ENCODE measurements at places on chromosomes 11 and 22.

DNA sequence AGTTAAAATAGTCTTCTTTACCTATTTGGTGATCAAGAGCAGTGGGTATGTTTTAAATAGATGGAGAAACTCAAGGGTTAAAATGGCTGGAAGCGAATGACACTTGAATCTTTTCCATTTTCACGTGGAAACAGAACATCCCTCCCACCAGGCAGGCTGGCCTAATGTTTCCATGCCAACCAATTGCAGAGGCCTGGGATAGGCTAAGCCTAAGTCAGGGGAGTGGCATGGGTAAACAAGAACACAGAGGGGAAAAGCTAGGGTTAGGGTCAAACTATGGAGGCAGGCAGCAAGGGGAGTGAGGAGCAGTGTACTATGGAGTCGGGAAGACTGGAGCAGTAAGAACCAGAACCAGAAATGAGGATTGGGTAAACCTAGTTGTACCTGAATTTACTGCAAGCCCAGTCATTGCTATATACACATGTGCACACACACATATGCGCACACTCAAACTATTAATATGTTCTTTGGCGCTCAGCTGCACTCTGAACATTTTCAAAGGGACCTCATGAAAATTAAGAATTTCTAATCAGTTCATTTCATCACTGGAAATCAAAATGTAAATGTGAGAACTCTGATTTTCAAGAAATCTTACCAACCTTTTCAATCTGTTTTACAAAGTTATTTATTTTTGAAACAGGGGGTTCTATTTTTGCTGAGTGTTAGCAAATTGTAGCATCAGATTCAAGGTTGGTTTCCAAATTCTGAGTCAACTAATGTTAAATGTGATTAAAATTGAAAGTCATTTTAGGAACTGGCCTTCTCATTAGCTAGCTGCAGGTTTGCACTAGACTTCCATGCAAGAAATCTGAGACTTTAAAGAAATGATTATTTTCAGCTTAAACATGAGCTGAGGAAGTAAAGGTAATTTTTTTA lies 327.0 kb upstream of the CCDC90B start:
- DNase-seq = peak; percentile 64

- DNase-seq = no peak
Measured at GRCh38 chr11:10295064-10295901, 1.3 kb upstream of the SBF2 start.

- peak; percentile 81 for DNase-seq
Measured at GRCh38 chr11:19938169-19938856, 222.0 kb downstream of the DBX1 start.

GRCh38 chr11:118806400-118806799 lies 15.4 kb upstream of the DDX6 start:
- no peak for DNase-seq

DNA sequence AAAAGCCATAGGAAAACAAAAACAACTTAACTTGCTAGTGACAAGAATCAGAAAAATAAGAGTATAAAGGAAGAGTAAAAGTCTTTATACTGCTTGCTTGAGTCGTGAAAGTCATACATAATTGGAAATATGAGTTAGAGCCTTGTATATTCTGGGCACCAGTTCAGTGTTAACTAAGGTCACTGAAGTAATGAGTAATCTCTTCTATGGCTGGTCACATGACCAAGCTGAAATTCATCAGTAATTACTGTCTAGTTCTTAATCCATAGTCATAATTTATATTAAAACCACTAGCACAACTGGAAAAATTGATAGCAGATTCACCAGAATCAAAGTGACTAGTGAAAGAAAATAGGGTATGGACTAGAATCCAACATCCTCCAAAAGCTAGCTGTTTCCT lies 84.4 kb upstream of the SLC5A12 start:
- DNase-seq = no peak

- no peak for DNase-seq
Measured at GRCh38 chr22:46428602-46429324, 93.2 kb downstream of the TRMU start.

- DNase-seq = no peak
Measured at GRCh38 chr11:45525393-45525792, 140.0 kb downstream of the CHST1 start.

- DNase-seq = no peak
Measured at GRCh38 chr11:86978756-86979608, 23.8 kb upstream of the FZD4 start.

- DNase-seq = no peak
Measured at GRCh38 chr22:44335903-44336803, 23.4 kb upstream of the SHISAL1 start.

- DNase-seq = no peak
Measured at GRCh38 chr11:99368583-99368982, 347.8 kb downstream of the CNTN5 start.

- no peak for DNase-seq
Measured at GRCh38 chr11:126697936-126698335, 302.6 kb downstream of the KIRREL3 start.

DNA sequence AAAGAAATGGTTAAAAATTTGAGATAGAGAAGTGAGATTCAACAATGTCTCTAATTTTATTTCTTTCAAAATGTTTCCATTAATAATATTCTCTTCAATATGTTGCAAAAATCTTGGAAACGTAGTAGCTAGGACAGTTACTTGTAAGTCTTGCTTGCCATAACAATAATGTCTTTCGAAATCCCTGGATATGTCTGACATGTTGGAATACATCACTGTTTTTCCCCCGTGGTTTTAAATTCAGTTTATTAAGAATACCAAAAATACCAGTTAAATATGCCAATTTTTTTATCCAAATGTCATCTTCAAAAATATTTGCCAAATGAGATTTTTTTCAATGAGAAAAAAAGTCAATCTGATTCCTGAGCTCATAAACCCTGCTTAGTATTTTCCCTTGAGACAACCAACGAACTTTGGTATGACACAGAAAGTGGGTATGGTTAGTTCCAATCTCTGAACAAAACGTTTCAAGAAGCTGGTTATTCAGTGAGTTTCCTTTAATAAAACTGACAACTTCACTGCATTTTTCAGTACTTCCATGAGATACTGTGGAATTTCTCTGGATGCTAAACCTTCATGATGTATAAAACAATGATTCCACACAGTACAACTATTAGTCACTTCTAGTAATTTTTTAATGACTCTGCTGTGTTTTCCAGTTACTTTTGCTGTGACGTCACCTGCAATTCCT lies 36.7 kb upstream of the AMPD3 start:
- DNase-seq = no peak

- peak; percentile 49 for DNase-seq
Measured at GRCh38 chr11:134270250-134270714, 5.9 kb upstream of the GLB1L3 start.

- no peak for DNase-seq
Measured at GRCh38 chr11:79940974-79941735, 500.3 kb upstream of the TENM4 start.

GRCh38 chr11:126497581-126498122 lies 142.2 kb downstream of the ST3GAL4 start:
- DNase-seq = no peak

GRCh38 chr11:113952070-113952469 lies 22.8 kb upstream of the HTR3A start:
- no peak for DNase-seq

DNA sequence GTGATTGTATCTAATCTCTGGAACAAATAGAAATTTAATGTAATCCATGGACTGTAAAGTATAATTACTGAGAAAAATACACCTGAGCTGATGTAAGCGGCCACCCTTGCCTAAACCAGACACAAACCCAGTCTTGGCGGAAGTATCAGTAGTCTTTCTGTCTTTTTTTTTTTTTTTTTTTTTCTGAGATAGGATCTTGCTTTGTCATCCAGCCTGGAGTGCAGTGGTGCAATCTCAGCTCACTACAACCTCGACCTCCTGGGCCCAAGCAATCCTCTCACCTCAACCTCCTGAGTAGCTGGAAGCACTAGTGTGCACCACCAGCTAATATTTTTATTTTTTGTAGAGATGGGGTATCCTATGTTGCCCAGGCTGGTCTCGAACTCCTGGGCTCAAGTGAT lies 5.5 kb upstream of the CXCR5 start:
- no peak for DNase-seq

DNA sequence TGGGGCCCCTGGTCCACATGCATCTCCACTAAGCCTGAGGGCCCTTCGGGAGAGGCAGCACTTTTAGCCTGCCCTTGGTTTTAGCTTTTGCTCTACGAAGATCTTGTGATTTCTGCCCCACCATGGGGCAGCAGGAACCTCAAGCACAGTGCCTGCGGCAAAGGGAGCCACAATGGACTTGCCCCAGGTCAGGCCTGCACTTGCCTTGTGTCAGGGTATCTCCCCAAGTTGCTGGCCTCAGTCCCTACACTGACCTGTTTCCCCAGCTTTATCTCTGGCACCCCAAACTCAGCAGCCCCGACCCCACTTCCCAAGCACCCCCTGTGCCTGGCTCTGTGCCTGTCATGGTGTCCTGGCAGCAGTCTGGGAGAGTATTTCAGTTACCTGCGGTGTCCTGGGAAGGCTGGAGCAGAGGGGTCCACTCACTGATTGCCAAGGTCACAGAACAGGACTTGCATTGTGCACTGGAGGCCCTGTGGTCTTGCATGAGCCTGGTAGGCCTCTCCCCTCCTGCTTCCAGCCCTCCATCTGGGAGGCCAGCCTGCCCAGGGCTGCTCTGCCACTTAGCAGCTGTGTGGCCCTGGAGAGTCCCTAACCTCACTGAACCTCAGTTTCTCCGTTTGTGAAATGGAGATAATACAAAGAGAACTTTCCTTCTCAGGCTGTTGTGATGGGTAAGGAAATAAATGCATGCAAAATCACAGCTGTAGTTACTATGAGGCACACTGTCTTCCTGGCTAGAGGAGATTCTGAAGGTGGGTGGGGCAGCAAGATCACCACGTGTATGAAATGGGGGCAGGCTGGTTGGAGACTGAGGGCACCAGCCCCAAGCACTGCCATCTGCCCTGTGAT lies 3.6 kb upstream of the AIFM3 start:
- no peak for DNase-seq

GRCh38 chr11:46564459-46564858 lies 29.4 kb downstream of the AMBRA1 start:
- no peak for DNase-seq

DNA sequence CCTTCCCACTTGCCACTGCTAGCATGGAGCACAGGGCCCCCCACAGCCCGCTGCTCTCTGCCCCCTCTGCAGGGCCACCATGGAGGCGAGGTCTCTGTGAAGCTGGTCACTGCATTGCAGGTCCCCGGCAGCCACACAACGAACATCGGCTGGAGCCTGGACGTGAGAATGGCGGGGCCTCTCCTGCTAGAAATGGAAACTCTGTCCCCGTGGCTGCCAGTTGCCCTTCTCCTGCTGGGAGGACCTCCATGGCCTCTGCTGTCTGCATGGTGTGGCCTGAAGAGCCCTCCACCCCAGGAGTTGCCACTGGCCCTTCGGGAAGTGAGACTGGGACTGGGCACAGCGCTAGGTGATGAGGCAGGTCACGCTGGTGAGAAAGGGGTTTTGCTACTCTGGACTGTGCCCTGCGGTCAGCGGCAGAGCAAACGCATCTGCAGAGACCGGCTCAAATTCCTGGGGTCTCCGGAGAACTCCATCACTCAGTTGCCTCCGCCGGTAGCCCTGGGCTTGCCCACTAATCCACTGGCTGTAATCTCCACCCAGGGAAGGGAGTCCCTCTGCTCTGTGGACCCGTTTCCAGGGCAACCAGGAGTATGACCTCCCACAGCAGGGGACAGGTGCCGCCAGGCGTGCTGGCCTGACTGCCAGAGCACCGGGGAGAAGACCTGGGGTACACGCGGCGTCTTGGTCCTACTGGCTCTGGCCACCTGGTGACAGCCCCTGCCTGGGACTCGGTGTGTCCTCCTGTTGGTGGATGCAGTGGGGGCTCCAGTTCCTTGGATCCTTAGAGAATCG lies 806.3 kb downstream of the BRD1 start:
- DNase-seq = no peak

DNA sequence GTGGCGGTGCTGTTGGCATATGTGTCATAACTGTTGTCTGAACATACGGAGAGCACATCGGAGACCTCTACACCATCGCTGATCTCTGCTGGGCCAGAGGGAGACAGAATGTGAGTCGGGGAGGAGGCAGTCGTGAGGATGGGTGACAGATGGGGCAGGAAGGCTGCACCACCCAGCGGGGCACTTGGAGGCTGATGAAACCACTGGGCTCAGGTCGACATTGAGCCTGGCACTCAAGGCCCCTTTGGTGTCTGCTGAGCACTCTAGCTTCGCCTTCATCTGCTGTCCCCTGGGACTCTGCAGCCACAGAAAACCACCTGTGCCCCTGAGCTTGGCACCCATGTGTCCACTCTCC lies 2.5 kb upstream of the KLHL35 start:
- no peak for DNase-seq

- no peak for DNase-seq
Measured at GRCh38 chr11:9760193-9760575, 96.3 kb downstream of the SWAP70 start.

GRCh38 chr22:17829695-17830042 lies 55.4 kb upstream of the BID start:
- no peak for DNase-seq

GRCh38 chr11:84788220-84788619 lies 838.9 kb downstream of the DLG2 start:
- DNase-seq = no peak

- no peak for DNase-seq
Measured at GRCh38 chr22:43434275-43434927, 22.6 kb downstream of the MPPED1 start.

DNA sequence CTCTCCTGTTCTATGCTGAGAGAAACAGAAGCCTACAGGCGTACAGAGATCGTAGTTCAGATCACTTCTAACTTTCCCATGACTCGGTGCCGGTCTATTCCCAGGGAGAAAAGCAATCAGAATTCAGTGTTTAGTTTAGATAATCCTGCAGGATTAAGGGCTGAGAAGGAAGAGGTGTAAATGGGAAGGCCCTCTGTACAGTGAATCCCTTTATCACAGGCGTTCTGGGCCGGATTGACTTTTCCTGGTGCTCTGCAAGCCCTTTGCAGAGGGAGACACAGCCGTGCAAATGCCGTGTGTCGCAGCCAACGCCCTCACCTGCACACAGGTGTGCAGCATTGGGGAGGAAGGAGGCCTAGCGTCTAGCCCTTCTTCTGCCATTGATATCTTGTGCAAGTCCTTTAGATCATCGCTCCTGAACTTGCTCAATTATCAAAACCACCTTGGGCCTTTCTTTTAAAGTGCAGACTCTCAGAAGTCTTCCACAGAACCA lies 90.6 kb downstream of the DSCAML1 start:
- no peak for DNase-seq

- peak; percentile 82 for DNase-seq
Measured at GRCh38 chr22:46061501-46062231, 84.7 kb upstream of the WNT7B start.

- DNase-seq = no peak
Measured at GRCh38 chr11:5691964-5692361, 2.4 kb downstream of the TRIM22 start.

Measured in iPS-NIHi11 (cell line).